H9 (cell line): ENCODE measurements at places on chromosomes 13 and 19. TPM values are rescaled to one million over a fixed set of nuclear protein-coding genes. Genes with fewer than 3 reads are reported as not detected.

ZNF541 gene
- total RNA-seq = not detected in 2 replicates

CD70 gene
- 1.2 and 1.3 TPM in 2 replicates for total RNA-seq

FPR1 gene
- total RNA-seq = not detected in 2 replicates

RNF225 gene
- 2.0 and 2.1 TPM in 2 replicates for total RNA-seq

ARL11 gene
- 0.33 and 0.42 TPM in 2 replicates for total RNA-seq

CRLF1 gene
- total RNA-seq = 13.9 and 16.2 TPM in 2 replicates

CAMSAP3 gene
- 28.4 and 31.3 TPM in 2 replicates for total RNA-seq

LRRC8E gene
- total RNA-seq = 4.6 and 4.8 TPM in 2 replicates

KRTDAP gene
- 0.87 and 1.3 TPM in 2 replicates for total RNA-seq

ZNF726 gene
- total RNA-seq = 0.11 and 0.18 TPM in 2 replicates

OR7A5 gene
- total RNA-seq = not detected in 2 replicates
